GF-D8 (cell line): ENCODE measurements at places on chromosomes 5 and 9.

- DNase-seq = no peak
Observed at GRCh38 chr5:8660133-8660893, 791.4 kb downstream of the MTRR start.

- no peak for DNase-seq
Observed at GRCh38 chr9:84322828-84323227, 17.7 kb downstream of the SLC28A3 start.

DNA sequence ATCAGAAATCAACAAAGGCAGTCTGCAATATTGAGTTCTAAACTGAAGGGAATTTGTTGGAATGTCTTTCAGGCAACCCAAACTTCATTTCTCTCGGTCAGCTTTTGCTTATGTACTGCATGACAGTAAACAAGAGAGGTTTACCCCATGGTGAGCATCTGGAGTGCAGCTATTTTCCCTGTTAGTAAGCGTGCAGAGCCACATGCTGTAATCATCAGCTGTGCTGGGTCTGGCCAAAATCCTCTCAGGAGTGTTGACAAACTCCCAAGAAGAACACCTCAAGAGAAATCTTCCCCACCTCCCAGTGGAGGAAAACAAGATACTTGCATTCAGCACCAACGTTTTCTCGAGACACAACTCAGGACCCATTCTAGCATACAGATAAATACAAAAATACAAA lies 83.6 kb upstream of the ADAMTSL1 start:
- no peak for DNase-seq

DNA sequence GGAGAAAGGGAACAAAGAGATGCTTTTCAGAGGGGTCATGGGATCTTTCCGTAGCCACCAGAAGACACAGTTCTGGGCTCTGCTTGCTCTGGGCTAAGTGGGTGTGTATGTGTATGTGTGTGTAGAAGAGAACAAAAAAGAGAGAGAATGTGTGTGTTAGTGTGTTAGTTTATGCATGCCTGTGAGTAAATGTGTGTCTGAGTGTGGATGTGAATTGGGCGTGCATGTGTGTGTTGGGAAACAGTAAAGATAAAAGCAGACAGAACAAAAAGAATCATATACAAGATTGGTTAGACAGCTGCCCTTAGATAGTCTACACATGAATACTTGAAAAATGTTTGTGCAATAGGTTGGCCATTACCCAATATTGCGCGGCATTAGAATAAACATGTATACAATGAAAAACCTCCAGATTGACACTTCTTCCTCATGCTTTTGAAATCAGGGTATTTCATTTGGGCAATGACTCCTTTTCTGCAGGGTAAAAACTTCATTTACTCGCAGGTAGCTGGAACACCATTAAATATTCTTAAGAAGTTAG lies 36.5 kb upstream of the HSPA9 start:
- no peak for DNase-seq

- no peak for DNase-seq
Observed at GRCh38 chr5:35415309-35415708, 185.0 kb upstream of the PRLR start.

- DNase-seq = no peak
Observed at GRCh38 chr5:178403956-178404600, 171.5 kb upstream of the PHYKPL start.

DNA sequence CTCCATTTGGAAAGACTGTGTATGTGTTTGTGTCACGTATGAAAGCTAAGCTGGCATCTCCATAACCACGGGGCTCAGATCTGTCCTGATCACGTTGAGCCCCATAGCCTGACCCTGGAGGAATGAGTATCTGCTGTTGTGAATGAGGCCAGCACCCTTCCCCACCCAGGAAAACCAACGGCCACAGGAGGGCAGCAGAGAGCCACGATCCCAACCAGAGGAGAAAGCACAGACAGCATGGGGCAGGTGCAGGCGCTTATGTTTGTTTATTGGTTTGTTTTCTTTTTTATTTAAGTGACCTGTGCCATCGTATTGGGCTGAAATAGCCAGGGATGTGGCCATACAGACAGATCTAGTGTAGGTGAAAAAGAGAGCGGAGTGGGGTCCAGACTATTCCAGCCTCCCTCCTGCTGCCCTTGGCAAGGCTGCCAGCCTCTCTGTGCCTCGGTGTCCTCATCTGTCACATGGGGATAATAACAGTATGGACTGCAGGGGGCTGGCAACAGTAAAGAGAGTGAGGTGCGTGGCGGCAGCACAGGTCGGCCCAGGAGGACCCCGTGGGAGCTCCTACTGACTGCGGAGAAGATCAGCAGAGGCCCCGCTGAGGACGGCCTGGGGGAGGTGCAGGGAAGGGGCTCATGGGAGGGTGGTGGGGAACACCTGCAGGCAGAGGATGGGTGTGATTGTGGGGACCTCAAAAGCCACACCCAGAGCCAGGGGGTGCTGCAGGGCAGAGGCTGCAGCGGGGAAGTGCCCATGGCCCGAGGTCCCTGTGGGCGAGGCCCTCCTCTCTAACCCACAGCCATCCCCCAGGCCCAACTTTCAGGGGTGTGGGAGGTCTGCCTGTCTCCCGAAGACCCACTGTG lies 12.1 kb downstream of the OR2V2 start:
- DNase-seq = no peak

GRCh38 chr5:21711866-21712758 lies 1141.0 kb downstream of the CDH12 start:
- no peak for DNase-seq

DNA sequence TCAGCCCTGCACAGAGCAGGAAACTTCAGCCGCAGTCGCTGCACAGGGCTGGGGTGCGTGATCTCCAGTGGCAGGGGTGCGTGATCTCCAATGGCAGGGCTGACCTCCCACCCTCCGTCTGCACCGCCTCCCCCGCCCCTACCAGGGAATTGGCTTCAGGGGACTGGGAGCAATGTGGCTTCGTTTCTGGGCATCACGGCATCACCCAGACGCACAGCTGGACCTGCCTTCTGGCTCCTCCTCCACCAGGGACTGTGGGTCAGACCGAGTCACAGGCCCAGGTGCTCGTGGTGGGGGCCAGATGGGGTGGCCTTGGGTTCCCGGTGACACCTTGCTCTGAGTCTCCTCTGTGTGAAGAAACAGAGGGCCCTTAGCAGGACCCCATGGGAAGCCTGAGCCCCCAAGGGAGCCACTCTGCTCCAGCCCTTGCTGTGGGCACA lies 51.1 kb downstream of the AHRR start:
- DNase-seq = no peak

GRCh38 chr5:126624534-126624933 lies 23.8 kb downstream of the PHAX start:
- no peak for DNase-seq

GRCh38 chr9:69719983-69720382 lies 39.8 kb downstream of the PTAR1 start:
- no peak for DNase-seq

DNA sequence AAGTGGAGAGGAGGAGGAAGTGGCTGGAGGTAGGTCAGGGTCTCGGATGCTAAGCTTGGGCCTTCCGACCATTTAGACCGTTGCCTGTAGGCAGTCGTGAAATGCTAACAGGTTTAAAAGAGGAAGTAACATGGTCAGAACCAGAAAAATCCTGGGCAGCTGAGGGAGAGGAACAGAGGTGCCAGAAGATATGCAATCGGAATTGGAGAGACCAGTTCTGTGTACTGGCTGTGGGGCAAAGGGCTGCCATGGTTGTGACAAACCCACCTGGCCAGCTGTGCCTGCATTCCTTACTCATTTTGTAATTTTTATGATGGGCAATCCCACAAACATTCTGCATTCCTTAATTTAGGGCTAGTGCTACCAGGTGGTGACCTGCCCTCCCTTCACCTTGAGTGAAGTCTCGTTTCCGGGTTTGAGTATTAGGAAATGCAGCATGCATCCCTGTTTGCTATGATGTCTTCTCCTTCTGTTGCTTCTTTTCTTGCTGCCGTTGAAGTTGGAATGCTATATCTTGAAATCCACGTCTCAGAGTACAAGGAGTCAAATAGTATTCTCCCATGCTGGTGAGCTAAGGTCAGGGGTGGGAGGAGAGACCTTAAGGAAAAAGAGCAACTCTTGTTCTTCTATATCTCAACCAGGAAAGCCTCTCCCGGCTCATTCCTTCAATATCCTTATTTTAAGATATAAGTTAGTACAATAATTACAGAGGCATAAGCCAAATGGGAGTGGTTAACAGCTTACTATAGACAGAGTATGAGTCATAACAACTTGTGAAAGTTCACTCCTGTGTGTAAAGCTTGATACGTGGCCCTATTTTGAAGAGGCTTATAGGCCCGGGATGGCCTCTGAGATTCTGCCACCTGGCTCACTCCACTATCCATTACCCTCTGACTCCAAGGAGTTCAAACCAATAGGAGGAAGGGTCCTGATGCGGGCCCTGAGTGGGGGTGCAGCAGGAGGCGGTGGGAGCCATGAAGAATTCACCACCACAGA lies 37.0 kb downstream of the B4GALT1 start:
- no peak for DNase-seq

DNA sequence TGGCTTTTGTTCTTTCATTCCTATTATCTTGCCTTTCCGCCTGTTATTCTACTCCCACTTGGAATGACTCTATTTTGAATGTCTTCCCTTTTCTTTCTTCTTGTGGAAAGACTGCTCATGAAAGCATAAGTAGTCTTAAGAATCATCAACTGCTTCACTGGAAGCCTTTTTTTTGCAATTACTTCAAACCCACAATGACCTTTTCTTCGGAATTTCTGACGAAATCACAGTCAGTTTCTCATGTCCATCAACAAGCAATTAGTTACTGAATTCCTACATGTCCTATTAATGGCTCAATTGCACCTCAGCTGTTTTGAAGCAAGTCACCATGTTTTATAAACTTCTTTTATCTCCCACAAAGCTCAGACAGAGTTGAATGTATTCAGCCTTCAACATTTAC lies 196.2 kb downstream of the TARS1 start:
- DNase-seq = no peak

GRCh38 chr9:27586304-27586703 lies 13.0 kb upstream of the C9orf72 start:
- DNase-seq = no peak

DNA sequence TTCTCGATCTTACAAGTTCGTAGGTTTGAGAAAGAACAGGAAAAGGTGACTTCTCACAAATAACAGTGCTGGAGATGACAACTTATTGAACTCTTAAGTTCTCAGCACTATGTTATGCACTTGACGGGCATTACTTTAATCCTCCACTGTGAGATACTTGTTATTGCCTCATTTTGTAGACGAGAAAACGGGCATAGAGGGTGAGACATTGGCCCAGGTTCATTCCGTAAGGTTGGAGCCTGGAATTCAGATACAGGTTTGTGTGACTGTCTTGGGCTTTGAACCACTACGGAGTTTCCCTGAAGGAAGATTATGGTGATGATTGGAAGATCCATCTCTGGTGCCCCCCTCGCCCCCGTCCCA lies 657 bp downstream of the MAT2B start:
- DNase-seq = no peak

GRCh38 chr9:15834541-15834940 lies 281.7 kb downstream of the CCDC171 start:
- no peak for DNase-seq

DNA sequence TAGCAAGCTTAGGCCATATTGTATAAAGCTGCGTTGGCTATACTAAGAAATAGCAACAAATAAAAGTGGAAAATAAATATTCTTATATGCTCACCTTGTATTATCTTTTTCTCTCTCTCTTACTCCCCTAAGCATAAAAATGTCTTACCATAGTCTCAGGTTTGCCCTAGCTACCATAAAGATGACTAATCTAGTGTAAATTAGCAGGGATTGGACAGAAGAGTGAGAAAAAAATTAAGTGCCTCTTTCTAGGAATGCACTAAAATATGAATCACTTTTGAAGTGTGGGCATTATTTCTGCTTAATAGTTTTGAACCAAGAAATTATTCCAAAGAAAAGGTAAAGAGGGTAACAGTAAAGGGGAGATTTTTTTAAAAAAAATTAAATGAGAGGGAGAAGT lies 201.3 kb downstream of the HINT1 start:
- DNase-seq = no peak

- DNase-seq = no peak
Observed at GRCh38 chr5:107496466-107496865, 174.3 kb downstream of the EFNA5 start.

- no peak for DNase-seq
Observed at GRCh38 chr5:154697371-154697770, 57.8 kb upstream of the LARP1 start.

- no peak for DNase-seq
Observed at GRCh38 chr9:4894076-4894475, 91.0 kb upstream of the JAK2 start.

DNA sequence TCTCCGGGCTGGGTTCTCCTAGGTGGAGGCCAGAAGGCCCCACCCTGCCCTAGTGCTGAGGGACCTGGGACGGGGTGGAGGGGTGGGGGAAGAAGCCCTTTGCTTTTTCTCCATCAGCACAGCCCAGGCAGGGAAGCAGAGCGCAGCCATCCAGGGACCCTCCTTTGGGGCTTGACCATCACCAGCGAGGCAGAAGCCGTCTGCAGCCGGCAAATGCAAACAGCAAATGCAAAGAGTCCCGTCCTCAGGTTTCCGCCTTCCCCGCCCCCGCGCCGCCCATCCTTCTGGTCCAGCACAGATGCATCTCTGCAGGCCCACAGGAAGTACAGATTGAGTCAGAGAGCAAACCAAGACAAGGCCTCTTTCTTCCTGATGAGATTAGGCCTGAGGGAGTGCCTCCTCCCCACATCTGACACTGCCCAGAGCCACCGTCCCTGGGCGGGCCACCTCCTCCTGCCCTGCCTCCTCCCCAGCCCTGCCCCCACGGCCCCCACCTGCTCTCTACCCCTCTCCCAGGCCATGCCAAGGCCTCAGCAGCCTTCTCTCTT lies 23.4 kb downstream of the CORO2A start:
- peak; percentile 57 for DNase-seq

DNA sequence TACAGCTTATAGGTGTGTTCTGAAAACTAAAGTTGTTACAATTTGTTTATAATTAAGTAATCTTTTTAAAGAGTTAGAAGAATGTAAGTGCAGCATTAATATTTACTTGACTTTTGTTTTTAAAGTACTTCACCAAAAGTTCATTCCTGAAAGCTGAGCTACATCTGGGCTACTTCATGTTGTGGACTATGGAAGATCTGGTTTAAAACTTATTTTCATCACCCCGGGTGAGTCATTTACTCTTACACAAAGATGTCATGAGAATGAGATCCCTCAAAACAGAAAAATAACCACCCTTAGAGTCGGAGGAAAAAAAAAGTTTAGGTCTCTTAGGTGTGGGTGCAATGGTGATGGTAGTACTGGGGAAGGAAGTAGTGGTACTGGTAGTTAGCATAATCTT lies 5.1 kb downstream of the POU5F2 start:
- DNase-seq = no peak

GRCh38 chr9:20191228-20191840 lies 402.5 kb upstream of the SLC24A2 start:
- DNase-seq = no peak

- DNase-seq = no peak
Observed at GRCh38 chr9:135864447-135865049, 42.8 kb downstream of the CAMSAP1 start.

GRCh38 chr5:56321236-56321881 lies 88.2 kb upstream of the ANKRD55 start:
- no peak for DNase-seq

GRCh38 chr9:86353655-86354010 lies 577 bp downstream of the TUT7 start:
- no peak for DNase-seq

GRCh38 chr5:115720888-115721287 lies 95.1 kb upstream of the TMED7 start:
- DNase-seq = no peak
